ENCODE measurements at places on chromosomes 1 and 21.

GRCh38 chr1:8525216-8525557 lies 207.3 kb downstream of the SLC45A1 start:
- DNase-seq: peak; percentile 39

GRCh38 chr1:166490437-166490991 lies 323.7 kb upstream of the FAM78B start:
- DNase-seq: no peak

DNA sequence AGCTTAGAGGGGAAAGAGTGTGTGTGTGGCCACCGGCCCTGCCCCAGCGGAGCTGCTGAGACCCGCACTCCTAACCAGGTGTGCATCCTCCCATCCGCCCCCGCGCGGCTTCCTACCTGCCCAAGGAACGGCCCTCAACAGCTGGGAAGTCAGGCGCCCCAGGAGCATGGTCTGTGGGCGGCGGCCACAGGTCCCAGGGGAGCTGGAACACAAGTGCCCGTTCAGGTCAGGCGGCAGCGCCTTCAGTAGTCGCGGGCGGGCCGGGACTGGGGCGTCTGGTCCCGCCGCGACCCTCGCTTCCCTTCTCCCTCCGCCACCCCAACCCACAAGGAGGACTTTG lies 448 bp downstream of the AURKAIP1 start:
- no peak for DNase-seq

DNA sequence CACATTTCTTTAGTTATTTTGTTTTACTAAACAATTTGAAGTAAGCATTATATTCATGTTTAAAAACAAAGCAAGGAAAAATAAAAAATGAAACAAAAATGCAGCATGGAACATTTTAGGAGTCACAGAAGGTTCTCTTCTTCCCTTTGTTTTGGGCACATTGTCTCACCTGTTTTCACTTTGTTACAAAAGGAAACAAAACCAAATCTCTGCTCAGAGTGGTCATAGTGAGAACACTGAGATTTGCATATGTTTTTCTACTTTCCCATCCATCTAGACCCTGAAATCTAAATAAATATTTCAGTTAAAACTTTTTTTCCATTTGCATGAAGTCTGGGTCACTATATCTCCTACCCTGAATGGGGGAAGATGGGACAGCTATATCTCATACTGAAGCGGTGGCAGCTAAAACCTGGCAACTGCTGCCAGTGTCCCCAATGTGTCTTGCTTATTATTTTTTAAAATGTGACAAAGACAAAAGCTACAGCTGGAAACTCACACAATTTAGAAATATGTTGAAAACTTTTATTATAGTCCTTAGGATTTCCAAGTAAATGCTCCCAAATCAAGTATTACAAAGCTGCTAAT lies 3.5 kb downstream of the EXOC8 start:
- no peak for DNase-seq

- no peak for DNase-seq
Measured at GRCh38 chr1:228010921-228011320, 4.1 kb downstream of the WNT3A start.

GRCh38 chr1:155241069-155241679 lies 14.1 kb downstream of the ENTREP3 start:
- DNase-seq: peak; percentile 50

GRCh38 chr1:31699341-31699891 lies 4.4 kb downstream of the COL16A1 start:
- DNase-seq: no peak

- DNase-seq: no peak
Measured at GRCh38 chr1:198893141-198893540, 254.3 kb downstream of the PTPRC start.

DNA sequence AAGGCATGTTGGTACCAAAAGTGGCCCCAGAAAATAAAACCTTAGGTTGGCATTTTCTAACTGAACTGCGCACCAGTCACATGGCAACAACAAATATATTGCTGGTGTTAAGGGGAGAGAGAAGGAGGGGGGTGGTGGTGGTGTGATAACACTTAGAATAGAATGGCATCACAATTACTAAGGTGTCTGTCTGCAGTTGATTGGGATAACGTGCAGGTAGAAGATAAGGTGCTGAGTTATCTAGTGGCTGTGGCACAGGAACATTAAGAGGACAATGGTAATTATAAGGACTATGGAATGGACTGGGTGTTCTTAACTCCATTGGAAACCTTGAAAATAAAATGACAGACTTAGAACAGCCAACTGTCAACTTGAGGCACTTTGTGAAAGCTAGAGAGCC lies 1.4 kb upstream of the YIPF1 start:
- DNase-seq: no peak

DNA sequence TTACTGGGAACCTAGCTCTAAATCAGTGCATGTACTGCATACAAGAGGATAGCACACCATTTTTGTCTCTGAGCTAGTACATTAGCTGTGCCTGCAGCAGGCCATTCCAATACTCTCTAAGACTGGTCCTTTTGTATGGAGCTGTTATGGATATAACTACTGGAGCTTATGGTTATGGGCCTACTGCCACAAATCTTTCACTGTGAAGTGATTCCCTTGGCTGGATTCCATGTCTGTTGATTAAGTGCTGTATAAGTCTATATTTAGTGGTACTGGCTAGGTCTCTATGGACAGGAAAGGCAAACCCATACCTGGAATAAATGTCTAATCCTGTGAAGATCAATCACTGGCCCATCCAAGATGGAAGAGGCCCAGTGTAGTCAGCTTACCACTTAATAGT lies 12.0 kb downstream of the ZFYVE9 start:
- no peak for DNase-seq

- no peak for DNase-seq
Measured at GRCh38 chr1:90534663-90535295, 182.3 kb downstream of the BARHL2 start.

DNA sequence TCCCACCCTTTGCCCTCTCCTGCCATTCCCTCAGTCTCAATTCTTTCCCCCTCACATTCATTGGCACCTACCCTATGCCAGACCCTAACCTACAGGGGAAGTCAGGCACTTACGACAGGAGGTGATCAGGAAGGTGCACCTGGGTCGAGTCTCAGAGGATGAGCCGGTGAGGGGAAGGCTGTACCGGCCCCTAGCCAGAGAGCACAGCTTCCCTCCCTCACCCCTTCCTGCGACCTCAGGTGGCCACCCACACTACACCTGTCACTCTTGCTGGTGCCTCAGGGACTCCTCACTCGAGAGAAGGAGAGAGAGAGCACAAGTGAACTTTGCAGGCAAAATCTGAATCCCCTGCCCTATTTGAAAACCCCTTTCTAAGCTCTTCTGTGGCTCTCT lies 1.7 kb upstream of the MYOM3 start:
- DNase-seq: no peak

GRCh38 chr21:45091550-45092322 lies 17.4 kb downstream of the ADARB1 start:
- no peak for DNase-seq

GRCh38 chr21:41597811-41598231 lies 89.9 kb upstream of the TMPRSS2 start:
- no peak for DNase-seq

- no peak for DNase-seq
Measured at GRCh38 chr1:84853741-84854721, 39.0 kb downstream of the LPAR3 start.

DNA sequence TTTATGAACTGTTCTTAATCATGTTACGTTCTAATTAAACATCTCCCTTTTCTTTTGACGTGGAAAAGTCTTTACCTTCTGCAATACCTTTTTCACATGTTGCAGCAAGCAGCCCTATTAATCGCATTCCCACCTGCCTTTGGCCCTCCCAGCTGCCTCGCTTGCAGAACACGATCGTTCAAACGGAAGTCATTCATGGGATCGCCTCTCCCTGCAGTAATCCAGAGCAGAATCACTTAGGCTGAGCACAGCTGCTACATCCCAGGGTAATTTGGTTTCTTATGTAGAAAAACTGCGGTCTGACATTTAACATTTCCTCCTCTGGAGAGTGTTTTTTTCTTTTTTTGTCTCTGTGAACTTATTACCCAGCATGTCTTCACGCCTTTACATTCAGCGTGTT lies 206.3 kb downstream of the KIF26B start:
- no peak for DNase-seq

DNA sequence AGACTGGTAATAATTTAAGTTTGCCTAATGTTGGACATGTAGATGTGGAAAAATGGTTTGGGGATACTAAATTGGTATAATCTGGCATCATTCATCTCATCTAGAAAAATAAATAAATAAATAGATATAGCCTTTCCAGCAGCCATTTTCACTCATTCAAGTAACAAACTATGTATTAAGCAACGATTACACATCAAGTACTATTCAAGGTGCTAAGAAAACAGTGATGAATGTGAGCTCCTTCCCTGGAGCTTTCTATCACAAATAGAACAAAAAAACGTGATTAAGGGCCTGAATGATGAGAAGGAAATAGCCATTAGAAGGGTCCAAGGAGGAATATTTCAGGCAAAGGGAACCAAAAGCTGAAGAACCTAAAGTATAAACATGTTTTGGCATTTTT lies 37.1 kb downstream of the STIL start:
- no peak for DNase-seq

DNA sequence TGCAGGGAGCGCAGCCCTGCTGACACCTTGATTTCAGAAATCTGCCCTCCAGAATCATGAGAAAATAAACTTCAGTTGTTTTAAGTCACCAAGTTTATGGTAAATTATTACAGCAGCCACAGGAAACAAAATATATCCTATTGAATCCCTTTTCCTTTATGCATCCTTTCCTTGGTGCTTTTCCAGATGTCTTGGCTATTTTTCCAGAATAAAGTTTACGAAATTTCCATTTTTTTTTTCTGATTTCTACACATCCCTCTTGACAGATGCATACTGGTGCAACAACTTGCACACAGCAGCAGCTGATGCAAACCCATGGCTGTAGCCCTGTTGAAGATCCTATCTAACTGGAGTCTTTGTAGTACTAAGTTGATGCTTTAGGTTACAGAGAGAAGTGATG lies 111.1 kb upstream of the KCNE2 start:
- DNase-seq: no peak

DNA sequence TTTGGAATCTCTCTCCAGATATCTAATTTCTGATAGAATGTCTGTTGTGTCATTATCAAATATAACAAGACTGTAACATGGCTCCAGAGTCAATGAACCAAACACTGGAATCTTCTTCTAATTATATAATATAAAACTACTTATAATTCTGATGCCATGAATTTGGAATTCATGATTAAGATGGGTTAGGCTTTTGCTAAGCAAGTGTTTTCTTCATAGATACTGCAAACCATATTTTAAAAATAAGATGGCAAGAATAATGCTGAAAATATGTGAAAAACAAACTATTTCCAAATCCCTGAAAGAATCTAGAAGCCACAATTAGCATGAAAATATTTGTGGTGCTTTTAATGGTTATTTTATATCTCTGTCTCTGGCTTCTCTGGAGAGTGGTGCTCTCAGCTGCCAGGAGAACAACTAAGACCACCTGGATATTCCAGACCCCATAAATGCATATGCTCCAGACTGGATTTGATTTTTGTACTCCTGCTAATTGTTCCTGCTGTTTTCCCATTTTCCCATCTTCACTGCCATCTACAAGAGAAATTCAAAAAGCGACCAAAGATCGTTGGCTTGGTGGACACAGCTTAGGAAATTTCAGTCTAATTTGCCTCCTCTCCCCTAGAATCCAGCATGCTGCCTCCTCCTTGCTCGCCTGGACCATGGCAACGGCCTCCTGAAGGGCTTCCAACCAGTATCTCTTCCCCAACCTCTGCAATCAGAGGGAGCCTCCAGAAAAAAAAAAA lies 418.9 kb downstream of the SETD4 start:
- no peak for DNase-seq

- DNase-seq: no peak
Measured at GRCh38 chr1:6483017-6483760, 8.3 kb downstream of the PLEKHG5 start.

- no peak for DNase-seq
Measured at GRCh38 chr1:172005856-172006255, 164.6 kb downstream of the DNM3 start.

DNA sequence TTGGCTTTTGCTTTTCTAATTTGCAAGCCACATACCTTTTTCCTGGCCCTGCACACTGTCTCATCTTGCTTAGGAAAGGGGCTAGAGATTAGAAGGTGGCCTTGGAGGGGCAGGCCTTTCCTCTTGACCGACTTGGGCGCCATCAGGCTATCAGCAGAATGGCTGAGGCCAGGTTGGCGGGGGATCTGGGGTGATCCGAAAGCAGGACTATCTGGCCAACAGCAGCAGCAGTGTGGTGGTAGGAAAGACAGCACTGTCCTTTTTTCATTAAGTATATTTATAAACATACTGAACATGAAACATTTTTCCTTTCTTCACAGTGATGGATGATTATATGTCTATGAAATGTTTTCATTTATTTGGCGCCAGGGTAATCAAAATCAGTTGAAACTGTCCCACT lies 23.5 kb upstream of the RUNX1 start:
- DNase-seq: no peak

DNA sequence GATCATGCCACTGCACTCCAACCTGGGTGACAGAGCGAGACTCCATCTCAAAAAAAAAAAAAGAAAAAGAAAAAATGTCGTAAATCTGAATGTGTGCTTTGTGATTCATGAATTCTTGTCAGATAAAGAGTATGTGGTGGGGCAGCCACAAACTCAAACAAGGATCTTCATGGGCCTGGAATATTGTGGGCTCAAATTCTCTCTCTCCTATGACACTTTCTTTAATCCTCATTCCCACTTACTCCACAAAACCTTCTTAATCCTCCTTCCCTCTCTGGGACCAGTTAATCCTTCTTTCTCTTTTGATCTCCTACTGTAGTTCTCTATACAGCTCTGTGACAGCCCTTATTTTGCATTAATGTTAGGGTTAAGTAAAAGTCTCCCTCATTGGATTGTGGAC lies 112.3 kb downstream of the AK5 start:
- DNase-seq: no peak

- no peak for DNase-seq
Measured at GRCh38 chr1:205271277-205271676, 43.5 kb downstream of the TMCC2 start.

- peak; percentile 29 for DNase-seq
Measured at GRCh38 chr1:234611847-234612351, 1.9 kb upstream of the IRF2BP2 start.

DNA sequence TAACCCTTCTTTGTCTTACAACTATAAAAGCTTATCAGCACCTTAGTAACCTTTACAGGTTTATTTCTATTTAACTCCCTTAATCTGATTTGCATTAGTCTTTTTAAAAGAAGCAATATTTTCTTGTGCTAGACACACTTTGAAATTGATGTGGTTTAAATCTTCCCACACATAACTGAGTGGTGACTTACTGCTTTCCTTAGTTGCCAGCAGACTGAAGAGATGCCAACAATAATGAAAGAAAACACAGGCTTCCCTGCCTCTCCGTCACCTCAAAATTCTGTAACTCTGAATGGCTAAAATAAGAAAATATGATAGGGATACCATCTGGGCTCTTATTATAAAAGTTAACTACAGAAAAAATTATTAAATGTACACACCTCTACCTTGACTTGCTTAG lies 196.8 kb downstream of the PTBP2 start:
- no peak for DNase-seq

- no peak for DNase-seq
Measured at GRCh38 chr1:16409536-16410152, 27.6 kb downstream of the SPATA21 start.

GRCh38 chr1:28437264-28437923 lies 67.9 kb downstream of the PHACTR4 start:
- DNase-seq: no peak
